ENCODE measurements at places on chromosomes 1 and 21. TPM values are rescaled to one million over a fixed set of nuclear protein-coding genes. Genes with fewer than 3 reads are reported as not detected.
A peak's percentile ranks its signal among the peaks of the same experiment; 100 is the strongest.

DNA sequence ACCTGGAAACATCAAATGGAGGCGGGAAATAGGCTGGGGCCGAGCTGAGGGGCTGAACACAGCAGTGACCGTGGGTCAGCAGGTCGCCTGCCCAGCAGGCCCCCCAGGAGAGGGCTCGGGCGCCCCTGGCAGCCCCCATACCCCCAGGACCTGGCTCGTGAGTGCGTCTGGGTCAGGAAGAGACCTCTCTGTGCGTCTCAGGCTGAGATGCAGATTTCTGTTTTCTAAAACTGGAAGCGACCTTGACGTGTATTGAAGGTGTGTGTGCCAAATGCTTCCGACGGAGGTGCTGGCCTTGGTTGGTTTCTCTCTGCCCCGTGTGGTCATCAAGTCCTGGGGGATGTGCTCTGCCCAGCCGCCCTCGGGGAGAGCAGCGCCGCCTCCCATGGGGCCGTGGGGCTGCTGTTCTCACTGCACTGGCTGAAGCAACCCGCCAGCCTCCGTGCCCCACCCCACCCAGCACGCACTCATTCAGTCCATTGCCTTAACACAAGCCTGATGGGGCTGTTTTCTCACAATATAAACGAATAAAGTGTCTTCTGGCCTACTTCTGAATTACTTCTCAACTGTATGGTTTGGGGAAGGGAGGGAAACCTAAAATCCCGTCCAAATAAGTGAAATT is 7.4 kb downstream of the PEX10 start:
- no peak for DNase-seq
- no peak overlapping the region for H3K4me3 ChIP-seq
- no peaks in the 10 kb centered on the region for H3K27me3 ChIP-seq

DNA sequence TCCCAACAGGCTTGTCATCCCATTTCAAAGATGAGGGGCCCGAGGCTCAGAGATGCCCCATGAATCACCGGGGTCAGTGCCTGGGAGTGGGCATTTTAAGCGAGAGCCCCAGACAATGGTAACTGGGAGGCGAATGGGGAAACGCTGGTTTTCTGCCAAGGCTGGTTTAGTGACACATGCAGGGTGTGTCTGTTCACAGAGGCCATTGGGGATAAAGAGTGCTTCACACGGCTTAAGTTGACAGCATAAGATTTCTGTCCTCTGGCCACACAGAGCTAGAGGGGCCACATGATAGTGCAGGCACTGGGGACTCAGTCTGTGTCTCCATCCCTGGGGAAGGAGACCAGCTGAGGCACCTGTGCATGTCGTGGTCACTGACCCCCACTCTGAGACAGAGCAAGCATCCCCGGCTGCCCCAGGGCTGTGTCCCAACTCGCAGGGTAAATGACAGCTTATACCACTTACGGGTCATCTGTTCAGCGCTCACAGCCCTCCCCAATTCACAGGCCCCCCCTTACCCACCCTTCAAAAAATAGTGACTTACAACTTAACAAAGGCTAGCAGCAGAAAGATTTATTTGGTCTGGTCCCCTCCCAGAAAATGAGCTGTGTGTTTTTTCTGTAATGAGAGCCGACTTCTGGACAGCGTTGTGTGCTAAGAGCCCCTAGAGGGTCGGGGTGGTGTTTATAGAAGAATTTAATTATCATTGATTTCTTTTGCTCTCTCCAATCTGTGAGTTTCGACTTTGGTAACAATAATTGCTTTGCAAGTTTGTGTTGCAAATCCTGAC is 34.9 kb upstream of the ARHGEF16 start:
- H3K4me3 ChIP-seq, result no peak overlapping the region
- peaks cover 3% of the 10 kb centered on the region for H3K27me3 ChIP-seq
- no peaks in the 10 kb centered on the region for H3K4me1 ChIP-seq

- H3K36me3 ChIP-seq, result peaks cover 18% of the 10 kb centered on the region
- DNase-seq, result no peak
- no peaks in the 10 kb centered on the region for H3K27me3 ChIP-seq
- no peak overlapping the region for H3K4me3 ChIP-seq
Measured at GRCh38 chr21:43657355-43658087, 1.8 kb downstream of the HSF2BP start.

DNA sequence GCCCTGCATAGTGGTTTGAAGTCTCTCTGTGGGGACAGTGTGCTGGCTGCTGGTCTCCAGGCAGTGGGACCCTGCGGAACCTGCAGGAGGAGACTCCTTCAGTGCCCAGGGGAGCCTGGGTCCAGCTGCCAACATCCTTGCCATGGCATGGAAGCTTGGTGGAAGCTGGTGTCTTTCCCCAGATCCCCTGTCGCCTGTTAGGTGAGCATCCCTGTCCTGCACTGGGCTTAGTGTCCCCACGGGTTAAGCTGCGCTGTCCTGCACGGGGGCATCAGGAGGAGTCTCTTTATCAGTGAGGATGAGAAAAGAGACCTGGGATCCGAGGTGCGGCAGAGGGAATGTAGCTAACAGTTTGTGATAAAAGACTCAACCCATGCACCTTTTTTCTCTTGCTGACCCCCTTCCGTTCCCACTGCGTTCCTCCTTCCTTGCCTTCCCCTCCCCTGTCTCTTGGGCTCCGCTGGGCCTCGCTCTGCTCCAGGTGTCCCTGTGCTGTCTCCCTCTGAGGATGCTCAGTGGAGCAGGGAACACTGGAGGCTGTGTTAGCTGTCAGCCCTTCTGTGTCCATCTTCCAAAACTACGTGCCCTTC is 59.3 kb downstream of the SLC37A1 start:
- DNase-seq, result peak; percentile 3
- no peak overlapping the region for H3K27ac ChIP-seq
- peaks cover 44% of the 10 kb centered on the region for H3K36me3 ChIP-seq
- no peak overlapping the region for H3K4me3 ChIP-seq
- no peaks in the 10 kb centered on the region for H3K4me1 ChIP-seq

The MTMR11 gene
- 2.2 TPM for total RNA-seq

The OR10Z1 gene
- not detected for total RNA-seq

The ETV3L gene
- total RNA-seq, result not detected

The SOD1 gene
- 286 TPM for total RNA-seq
